Stimulated activated CD8-positive, alpha-beta memory T cell treated with anti-CD3 and anti-CD28 coated beads, Interleukin-4, amount 100 ng/mL, for 24 hours (primary cell): ENCODE measurements at places on chromosomes 5 and 9.

- no peak for DNase-seq
These were observed 3.1 kb upstream of the CREBRF start for GRCh38 chr5:173053041-173053440.

- no peak for DNase-seq
These were observed 362.8 kb upstream of the RPS23 start for GRCh38 chr5:82640916-82641315.

DNA sequence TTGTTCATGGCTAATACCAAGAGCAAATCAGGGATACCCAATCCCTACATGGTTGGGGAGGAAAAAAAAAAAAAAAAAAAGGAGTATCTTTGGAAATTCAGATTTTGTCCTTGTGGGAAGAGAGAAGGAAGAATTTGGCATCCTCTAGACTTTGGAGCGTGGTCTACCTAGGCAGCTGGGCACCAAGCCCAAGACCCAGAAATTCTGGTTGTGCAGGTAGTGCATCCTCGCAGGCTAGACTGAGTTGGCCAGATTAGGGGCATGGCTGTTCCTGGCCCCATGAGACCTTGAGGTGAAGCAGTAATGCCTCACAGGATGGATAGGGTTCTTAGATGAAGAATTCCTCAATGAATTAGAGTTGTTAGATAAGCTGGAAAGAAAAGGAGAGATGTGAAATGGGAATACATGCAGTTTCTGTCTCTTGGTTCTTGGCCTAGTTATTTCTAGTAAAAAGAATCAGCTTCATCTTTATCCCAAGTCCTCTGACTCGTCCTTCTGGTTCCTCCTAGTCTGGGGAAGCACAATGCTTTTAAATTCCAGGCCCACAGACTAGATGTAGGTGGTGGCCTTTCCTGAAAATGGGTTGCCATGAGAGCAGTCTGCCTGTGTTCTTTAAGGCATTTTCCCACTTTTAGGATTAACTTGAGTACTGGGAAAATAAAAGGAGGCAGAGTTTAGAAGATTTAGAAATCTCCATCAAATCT is 140.5 kb upstream of the RUSC2 start:
- no peak for DNase-seq

DNA sequence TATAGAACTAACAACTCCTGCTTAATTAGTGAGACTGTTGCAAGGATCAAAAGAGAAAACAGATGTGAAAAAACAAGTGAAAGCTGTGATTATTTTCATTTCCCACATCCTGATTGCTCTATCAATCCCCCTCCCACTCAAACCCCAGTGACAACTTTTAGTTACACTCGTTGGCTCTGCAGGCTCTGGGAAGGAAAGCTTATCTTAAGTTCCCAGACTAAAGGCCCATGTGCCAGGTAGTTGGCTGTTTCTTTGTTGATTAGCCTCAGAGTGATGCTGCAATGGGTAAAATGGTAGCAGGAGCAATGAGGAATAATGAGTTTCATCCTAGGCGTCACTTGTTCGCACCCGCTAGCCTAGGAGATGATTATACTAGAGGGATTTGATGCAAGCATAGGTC is 133.3 kb upstream of the IFNE start:
- no peak for DNase-seq

DNA sequence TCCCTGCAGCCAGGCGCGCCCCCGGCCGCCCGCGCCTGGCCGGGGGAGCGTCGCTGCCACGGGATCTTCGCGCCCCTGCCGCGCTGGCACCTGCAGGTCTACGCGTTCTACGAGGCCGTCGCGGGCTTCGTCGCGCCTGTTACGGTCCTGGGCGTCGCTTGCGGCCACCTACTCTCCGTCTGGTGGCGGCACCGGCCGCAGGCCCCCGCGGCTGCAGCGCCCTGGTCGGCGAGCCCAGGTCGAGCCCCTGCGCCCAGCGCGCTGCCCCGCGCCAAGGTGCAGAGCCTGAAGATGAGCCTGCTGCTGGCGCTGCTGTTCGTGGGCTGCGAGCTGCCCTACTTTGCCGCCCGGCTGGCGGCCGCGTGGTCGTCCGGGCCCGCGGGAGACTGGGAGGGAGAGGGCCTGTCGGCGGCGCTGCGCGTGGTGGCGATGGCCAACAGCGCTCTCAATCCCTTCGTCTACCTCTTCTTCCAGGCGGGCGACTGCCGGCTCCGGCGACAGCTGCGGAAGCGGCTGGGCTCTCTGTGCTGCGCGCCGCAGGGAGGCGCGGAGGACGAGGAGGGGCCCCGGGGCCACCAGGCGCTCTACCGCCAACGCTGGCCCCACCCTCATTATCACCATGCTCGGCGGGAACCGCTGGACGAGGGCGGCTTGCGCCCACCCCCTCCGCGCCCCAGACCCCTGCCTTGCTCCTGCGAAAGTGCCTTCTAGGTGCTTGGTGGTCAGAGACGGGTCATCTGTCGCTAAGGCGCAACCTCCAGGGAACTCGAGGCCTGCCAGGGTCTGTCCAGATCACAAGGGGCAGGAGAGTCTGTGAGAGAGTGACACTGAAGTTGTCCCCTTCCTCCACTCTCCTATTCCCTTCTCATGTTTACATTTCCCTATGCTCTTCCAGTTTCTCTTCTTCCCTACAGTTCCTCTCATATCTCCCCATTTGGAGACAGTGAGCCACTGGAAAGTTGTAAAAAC is 1.3 kb downstream of the GPR150 start:
- DNase-seq = peak; percentile 30

DNA sequence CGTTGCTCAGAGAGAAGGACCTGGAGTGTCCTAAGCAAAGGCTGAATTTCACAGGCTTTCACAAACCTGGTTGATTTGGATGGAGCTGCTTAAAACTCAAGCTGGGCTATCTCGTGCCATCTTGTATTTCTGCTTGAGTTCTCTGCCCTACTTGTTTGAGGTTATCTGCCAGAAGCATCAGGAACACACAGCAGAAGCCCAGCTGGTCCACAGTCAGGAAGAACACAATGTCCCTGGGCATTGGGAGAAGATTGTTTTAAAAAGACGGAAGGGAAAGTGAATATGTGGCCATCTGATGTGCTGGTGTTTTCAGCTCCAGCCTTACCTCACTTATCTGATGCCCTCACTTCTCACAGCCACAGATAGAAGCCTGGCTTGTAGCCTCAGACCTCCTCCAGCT is 32.9 kb upstream of the SLC36A1 start:
- no peak for DNase-seq

DNA sequence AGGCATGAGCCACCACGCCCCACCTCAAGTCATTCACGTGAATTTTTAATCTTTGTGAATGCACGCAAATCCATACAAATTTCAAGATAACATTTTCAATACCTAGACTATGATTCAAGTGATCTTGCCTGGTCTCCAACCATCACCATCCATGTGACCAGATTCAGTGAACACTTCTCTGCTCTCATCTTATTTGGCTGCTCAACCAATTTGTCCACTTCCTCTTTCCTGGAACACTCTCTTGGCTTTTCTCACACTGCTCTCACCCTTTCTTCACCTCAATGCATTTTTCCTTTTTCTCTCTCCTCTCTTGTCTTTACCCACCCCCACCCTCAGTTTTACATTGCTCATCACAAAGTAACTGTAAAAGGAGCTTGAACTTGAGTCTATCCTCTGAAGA is 354.7 kb upstream of the KIF2A start:
- DNase-seq = no peak

GRCh38 chr5:143177263-143177983 is 226.1 kb downstream of the NR3C1 start:
- DNase-seq = no peak

DNA sequence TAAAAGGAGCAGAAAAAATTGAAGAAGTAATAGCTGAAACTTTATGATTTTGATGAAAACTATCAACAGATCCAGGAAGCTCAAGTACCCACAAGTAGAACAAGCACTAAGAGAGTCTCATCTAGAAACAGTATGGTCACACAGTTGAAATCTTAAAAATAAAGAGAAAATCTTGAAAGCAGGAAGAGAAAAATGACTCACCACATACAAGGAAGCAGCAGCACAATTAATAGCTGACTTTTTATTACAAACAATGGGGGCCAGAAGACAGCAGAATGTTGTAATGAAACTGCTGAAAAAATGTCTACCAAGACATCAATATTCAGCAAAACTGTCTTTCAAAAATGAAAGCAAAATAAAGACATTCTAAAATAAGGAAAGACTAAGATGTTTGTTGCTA is 1108.3 kb upstream of the DMAC1 start:
- no peak for DNase-seq

DNA sequence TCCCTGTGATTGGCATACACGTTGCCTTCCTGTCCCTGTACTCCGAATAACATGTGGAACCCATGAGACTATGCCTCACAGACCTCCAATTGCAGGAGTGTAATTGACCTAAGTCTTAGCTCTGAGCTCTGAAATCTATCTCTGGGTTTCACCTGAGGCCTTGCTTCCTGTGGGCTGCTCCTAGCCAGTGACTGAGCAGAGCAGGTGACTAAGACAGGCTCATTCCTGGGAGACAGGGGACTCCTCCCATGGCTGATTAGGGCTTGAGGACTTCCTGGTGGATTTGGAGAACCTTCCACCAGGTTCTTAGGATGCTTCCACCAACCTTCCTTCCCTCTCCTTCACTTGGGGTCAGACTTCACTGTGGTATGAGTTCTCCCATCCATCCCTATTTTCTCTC is 22.3 kb upstream of the MIER3 start:
- DNase-seq = no peak

- no peak for DNase-seq
These were observed 43.5 kb upstream of the MPDZ start for GRCh38 chr9:13322828-13323550.

- no peak for DNase-seq
These were observed 16.2 kb downstream of the COL5A1 start for GRCh38 chr9:134657666-134658377.

- no peak for DNase-seq
These were observed 30.6 kb downstream of the MRPL22 start for GRCh38 chr5:154971501-154971900.

DNA sequence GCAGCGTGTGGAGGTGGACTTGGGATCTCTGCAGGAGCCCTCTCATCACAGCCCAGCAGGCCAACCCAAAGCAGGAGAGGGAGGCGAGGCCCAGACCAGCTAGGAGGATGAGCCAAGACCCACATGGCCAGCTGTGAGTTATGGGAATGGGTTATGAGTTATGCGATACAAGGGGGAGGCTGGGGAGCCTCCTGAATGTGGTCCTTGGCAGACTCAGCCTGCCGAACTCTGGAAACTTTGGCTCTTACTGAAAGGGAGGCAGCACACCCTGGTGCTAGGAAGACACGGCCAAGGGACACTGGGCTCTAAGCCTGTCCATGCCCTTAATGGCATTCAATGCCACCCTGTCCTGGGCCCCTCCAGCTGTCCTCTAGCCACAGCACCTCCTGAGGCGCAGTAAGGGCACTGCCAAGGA is 7.7 kb upstream of the VAV2 start:
- no peak for DNase-seq

DNA sequence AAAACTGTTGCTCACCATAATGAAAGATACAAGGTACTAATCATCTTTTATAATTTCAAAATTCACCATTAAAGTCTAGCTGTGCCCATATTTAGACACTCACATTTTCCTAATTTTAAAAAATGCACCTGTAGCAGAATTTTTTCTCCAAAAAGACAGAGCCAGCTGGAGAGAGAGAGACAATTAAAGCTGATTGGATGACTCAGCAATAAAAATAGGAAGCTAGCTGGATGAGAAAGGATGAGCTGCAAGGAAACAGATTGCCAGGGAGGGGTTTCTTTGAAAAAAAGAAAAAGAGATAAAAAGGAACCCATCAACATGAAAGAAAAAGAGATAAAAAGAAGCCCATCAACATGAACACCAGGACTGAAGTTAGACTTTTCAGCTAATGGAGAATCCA is 73.8 kb downstream of the HCN1 start:
- no peak for DNase-seq

- DNase-seq = no peak
These were observed 138.6 kb upstream of the RASA1 start for GRCh38 chr5:87129046-87129445.

DNA sequence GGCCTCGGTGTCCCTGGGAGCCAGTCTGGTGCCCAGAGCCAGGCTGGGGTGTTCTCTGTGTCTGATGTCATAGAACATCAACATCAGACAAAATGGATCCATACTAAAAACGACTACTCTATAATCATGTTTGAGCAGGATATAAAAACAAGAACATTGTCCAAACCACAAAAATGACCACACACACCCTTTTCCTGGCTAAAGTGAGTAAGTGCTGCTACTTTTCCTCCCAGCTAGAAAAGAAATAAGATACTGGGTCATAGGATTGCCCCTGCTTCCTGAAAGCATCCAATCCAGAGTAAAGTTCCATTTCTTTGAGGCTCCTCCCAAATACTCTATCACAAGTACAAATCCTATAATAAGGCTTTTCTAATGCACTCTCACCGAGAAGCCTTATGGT is 19.7 kb upstream of the TRAF1 start:
- DNase-seq = no peak

- no peak for DNase-seq
These were observed 62.7 kb upstream of the UNC5A start for GRCh38 chr5:176747670-176748072.

DNA sequence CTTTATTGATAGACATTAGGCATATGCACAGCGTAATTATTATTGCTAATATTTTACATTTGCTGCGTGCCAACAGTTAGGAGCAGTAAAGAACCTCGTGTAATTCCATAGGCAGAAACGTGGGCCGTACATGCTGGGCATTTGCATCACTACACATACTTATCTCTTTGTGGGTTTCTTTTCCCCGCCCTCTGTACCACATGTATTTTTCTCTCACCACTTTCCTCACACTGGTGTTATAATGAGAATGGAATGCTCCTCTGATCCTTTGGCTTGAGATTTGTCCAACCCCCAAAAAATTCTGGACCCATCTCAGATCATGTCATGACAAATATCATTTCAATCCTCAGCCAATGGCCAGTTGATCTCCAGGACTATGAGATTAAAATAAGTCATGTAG is 1952.6 kb upstream of the WWC1 start:
- DNase-seq = no peak

DNA sequence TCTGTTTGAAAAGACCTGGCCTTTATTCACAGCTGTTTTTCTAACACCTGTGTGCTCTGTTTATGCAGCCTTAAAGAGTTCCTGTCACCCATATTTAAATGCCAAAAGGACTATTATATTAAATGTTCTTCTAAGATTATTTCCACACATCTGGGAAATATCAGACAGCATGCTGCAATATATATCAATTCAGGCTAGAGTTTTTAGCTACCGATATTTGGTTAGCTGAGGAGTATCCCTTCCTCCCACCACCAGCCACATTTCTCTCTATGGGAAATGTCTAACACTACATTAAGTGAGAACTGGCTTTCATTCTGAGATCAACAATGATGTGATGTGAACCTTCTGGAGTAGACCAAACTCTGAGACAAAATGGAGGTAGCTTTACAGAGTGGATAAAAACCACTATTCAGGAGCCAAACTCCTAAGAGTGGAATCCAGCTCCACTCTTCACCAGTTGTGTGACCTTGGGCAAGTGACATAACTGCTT is 509.2 kb downstream of the ZNF608 start:
- no peak for DNase-seq

GRCh38 chr9:134314950-134315715 is 11.1 kb upstream of the RXRA start:
- no peak for DNase-seq

- DNase-seq = no peak
These were observed 99.4 kb downstream of the MTREX start for GRCh38 chr5:55407059-55407684.
